HTR-8/SVneo (cell line): ENCODE measurements at places on chromosomes 3 and 15.

GRCh38 chr3:192372616-192373015 lies 354.7 kb downstream of the FGF12 start:
- DNase-seq, result no peak

DNA sequence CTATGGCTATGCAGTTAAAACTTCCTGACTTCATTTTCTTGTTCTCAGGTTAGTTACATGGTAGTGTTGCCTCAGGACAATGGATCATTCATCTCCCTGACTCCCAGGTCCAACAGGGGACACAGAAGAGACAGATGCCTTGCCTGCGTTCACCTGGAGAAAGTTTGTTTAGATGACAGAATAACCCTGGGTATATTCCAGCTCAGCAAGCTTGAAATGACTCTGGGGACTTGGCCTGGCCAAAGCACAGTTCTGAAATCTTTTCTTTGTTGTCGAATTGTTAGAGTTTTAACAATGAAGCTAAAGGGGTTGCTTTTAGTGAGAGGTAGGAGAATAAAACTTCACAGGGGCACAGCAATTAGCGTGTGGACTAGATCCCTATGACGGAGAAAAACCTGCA lies 206.1 kb downstream of the PDZRN3 start:
- no peak for DNase-seq

DNA sequence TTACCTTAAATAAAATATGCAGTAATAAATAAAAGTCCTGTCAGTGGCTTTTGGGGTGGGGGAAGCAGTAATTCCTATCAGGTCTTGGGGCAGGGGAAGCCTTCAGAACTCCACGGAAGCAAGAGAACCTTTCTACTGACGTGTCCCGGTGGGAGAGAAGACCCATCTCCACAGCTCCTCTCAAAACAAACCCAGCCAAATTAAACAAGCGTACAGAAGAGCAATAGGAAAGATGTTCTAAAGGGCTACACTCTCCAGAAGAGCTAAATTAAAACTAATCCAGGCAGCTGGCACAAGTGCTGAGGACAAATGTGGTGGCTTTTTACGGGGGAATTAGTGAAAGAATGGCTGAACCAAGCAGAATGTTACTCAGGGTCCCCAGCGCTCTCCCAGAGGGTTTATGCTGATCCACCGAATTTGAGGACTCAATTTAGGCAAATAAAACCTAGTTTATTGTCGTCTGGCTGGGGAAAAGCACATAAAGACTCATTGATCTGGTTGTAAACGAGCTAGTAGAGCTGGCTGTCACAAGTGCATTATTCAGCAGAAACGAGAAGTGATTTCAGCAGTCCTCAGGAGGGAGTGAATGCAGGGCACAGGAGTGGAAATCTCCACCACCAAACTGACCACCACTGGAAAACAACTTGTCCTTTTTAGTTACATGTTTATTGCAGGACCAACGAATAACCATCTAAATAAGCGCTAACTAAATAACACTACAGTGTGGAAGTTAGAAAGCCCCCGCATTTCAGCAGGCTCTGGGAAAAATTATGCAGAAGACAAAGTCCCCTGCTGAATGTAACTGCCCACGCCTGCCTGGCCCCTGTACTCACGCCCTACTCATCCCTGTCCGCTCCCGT lies 13.5 kb downstream of the BFSP2 start:
- no peak for DNase-seq

- no peak for DNase-seq
Observed at GRCh38 chr3:46693892-46694226, 380 bp upstream of the ALS2CL start.

DNA sequence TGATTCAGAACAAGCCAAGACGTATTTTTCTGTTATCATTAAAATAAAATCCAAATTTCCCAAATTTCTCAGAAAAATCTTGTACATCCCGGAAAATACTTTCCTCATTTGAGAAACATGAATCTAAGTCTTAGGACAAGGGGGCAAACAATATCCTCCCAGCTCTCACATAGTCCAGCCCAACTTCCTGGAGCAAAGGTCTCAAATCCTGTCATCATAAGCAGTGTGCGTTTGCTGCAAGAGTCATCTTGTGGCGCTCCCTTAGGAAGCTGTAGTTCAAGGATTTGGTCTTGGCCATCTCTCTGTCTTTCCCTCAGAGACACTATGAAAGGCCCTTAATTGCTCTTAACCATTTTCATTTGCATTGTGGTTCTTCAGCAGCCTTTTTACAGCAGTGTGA lies 57.5 kb upstream of the GSK3B start:
- DNase-seq, result no peak

GRCh38 chr15:100108346-100108745 lies 233.4 kb downstream of the ADAMTS17 start:
- DNase-seq, result no peak

- no peak for DNase-seq
Observed at GRCh38 chr15:51048308-51048707, 46.4 kb downstream of the TNFAIP8L3 start.

DNA sequence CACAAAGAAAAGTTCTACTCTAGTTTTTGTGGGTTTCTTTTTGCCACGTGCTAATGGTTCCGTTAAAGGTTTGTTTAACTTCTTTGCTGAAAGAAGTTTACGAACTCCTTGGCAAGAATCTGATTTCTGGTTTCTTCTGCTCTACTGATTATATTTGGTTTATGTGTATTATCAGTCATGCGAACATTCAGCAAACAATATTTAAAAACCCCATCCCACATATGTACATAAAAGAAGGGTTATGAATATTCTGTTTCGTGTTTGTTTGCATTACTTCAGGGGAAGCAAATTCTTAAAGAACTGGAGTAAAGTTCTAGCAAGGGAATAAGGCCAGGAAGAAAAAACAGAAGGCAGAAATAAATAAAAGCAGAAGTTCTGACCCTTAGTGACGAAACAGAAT lies 9.8 kb downstream of the LARS2 start:
- no peak for DNase-seq

- no peak for DNase-seq
Observed at GRCh38 chr3:142095841-142096240, 53.5 kb downstream of the TFDP2 start.

DNA sequence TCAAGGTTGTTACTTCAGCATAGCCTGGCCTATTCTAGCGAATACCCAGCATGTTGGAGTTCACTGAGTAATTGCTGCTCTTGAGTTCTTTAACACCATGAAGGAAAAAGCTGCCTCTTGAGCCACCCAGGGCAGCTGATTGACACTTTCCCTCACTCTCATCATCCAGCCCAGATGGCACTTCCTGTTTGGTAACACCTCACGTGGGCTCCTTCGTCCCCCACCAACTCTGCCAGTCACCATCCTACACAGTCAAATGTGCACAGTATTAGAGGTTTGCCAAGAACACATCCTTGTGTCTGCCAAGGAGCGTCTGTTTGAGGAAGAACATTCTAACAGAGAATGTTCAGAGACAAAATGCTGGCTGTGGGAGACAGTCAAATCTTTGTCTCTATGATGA lies 266.3 kb downstream of the RPLP1 start:
- no peak for DNase-seq

DNA sequence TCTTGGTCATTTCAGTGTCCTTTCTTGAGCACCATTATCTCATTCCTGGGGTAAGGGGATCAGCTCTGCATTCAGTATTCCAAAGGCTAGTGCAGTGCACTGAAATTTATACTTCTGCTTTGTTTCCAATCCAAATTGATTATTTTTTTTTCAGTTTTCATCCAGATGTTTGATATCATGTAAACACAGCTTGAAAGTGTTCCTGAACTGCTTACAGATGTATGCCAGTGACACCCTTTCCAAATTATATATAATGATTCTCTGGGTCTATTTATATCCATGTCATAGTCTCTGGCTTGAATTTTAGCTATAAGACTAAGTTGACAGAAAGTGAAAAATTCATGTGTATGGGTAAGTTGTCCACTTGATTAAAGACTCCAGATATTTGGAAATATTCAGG lies 11.8 kb upstream of the TNFAIP8L3 start:
- DNase-seq, result no peak

DNA sequence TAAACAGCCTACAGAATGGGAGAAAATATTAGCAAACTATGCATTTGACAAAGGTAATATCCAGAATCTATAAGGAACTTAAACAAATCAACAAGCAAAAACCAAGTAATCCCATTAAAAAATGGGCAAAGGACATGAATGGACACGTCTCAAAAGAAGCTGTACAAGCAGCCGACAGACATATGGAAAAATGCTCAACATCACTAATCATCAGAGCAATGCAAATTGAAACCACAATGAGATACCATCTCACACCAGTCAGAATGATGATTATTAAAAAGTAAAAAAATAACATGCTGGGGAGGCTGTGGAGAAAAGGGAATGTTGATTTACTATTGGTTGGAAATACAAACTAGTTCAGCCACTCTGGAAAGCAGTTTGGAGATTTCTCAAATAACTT lies 30.7 kb upstream of the PPM1L start:
- no peak for DNase-seq

GRCh38 chr3:43523454-43524053 lies 98.3 kb downstream of the ANO10 start:
- DNase-seq, result no peak

DNA sequence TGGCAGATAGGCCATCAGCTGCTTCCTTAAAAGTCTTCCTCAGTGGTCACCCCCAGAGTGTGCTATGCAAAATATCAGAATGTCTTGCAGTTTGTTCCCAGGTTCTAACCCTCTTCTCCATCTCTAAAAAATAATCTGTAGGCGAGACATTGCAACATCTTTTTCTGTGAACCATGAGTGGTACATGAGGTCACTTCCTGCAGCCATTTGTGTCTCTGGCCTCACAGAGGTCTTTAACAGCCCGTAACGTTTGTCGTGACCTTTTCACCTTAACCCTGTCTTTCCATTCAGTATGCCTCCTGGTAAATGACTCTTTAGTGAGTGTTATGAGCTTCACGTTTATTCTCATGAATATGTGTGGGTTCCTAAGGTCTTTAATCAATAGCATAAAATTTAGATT lies 145.4 kb downstream of the KLHL25 start:
- DNase-seq, result peak; percentile 19

DNA sequence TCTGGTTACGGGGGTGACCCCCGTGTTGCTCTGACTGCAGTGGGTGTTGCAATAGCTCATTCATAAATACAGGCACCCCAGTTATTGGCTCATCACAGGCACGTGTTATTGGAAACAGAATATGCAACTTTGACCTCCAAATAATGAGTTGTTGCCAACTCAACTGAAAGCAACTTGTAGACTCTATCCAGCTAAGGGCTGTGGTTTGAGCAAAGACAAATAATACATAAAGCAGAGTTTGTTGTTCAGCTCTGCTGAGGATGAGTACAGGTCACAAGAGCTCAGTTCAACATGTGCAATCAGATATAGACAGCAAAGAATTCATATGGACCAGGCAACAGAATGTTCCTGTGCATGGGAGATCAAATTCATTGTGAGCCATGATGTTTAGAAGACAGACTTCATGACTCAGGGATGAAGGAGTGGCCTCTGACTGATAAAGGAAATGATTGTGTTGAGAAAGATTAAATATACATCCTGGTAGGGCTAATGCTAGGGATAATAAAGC lies 87.6 kb upstream of the LRIG1 start:
- no peak for DNase-seq

- no peak for DNase-seq
Observed at GRCh38 chr3:72490688-72491435, 357.4 kb downstream of the SHQ1 start.

GRCh38 chr3:72227486-72228070 lies 442.6 kb upstream of the PROK2 start:
- DNase-seq, result no peak

DNA sequence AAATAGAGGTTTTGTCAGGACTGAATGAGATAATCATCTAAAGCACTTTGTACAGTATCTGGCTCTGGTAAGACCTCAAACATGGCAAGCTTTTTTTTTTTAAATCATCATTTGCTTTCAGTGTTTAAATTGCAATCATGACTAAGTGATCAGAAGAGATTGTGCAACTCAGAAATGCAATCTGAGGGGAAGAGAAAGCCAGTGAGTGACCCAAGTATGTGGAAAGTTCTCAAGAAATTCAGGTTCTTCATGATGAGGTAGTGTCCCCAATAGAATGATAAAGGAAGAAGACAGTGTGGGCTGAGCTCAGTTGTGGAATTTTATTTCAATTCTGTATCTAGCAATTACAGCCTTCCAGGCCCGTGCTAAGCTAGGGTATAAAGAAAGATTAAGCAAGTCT lies 132.2 kb upstream of the TBC1D5 start:
- DNase-seq, result no peak

DNA sequence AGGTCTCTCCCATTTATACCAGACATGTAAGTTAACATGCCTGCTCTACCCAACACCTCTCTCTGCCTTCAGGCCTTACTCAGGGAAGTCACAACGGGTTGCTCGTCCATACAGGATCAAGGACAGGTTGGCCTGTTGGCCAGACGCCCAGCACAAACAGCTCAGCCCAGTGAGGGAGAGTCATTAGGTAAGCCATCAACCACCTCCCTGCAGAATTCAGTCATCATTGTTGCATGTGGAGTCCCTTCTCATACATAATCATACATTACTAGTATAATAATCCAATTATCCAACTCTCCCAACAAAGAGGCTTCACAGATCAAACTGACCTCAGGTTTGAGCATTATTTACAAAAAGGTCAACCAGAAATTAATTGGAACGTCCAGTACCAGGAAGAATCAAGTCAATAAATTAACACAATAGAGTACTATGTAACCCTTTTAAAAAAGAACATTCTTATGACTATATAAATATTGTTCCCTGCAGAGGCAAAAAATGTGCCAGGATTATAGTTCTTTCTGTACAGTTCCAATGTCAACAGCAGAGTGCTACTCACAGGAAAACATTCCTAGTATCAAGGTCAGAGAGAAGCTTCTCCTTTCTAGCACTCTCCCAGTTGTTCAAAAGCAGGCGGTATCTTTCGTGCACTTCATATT lies 33.2 kb downstream of the HOMER2 start:
- DNase-seq, result no peak
